ENCODE measurements at places on chromosomes 13 and 19.

DNA sequence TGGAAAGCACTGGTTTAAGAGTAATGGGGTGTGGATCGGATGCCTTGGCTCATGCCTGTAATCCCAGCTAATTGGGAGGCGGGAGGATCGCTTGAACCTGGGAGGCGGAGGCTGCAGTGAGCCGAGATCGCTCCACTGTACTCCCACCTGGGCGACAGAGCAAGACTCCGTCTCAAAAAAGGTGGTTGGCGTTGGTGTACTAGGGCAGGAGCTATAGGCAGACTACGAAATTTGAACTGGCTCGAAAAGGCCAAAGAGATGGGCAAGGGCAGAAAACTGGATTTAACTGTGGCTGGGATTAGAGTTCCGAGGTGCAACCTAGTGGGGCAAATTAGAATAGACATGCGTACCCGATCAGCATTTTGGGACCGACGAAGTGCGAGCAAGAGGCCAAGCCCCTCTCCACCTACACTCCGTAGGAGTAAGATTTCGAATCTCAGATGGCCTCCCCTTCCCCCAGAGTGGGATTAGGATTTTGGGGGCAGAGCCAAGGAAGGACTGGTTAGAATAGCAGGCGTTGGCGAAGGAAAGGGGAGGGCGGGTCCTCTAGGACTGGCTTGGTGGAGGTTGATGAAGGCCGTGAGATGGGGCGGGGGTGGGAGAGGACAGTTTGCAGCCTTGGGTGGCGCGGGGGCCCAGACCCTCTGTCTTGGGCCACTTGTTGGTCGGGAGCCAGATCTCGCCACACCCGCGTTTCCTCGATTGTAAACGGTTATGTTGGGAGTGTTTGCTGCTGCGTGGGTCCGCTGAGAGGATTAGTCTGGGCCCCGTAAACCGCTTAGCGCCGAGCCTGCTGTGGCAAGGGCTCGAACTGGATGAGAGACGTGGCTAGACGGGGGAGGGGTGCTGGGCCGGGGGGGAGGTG, 2.0 kb upstream of the INAFM1 start:
- no peak for DNase-seq

DNA sequence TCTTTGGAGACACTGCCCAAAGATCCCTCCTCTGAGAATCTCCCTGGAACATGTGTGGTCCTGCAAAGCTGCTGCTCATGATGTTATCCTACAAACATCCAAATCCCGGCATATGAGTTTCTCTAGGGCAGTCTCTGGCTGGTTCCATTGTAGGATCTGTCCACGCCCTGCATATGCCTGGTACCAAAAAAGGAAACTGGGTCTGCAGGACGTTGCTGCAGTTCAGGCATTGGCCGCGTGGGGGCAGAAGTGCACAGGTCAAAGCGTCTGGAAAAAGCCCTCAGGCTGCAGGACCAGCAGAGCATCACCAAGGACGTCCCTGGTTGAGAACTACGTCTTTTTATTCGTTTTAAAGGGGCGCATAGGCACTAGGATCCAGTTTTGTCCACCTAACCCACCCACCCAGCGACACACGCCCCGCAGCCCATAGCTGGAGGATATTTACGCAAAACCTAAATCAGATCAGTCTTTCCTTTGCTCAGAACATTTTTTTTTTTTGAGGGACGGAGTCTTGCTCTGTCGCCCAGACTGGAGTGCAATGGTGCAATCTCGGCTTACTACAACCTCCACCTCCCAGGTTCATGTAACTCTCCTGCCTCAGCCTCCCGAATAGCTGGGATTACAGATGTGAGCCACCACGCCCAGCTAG, 12.9 kb upstream of the ZNF564 start:
- peak; percentile 96 for DNase-seq

GRCh38 chr19:17340871-17341357, 3.6 kb downstream of the GTPBP3 start:
- DNase-seq = no peak

- DNase-seq = no peak
Observed at GRCh38 chr13:51910508-51910907, 48.7 kb downstream of the CCDC70 start.

DNA sequence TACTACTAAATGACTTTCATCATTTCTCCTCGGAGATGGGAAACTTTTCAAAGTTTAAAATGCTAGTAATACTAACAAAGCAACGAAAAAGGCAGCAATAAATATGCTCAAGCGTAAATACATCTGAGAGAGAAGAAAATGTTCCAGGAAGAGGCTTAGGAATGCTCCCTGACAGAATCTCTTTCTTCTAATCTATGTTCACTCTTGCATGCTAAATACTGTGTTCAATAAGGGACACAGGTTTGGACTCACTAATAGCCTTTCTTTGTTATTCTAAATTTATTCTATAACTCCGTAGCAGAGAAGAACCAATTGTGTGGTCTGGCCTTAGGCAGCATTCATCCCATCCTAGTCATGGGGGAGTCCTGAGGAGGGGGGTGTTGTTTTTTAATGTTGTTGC, 823.0 kb downstream of the PCDH9 start:
- DNase-seq = no peak

DNA sequence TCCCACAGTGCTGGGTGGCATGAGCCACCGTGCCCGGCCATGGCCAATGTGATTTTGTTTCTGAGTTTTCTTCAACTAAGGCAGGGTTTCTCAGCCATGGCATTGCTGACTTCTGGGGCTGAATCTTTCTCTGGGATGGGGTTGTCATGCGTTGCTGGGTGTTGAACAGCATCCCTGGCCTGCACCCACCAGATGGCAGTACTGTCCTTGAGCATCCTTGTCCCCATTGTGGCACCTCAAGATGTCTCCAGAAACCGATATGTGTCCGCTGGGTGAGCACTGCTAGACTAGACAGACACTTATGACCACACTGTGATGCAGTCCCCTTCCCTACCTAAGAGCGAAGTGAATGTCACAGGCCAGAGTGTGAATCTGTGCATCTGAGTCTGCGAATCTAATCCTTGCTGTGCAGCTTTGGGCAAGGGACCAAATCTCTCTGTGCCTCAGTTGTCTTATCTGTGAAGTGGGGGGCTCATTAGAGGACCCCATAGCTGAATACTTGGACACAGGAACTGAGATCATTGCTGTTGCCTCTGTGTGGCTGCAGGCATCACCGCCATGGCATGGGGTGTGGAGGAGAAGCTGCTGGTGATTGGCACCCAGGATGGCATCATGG, 50.3 kb upstream of the SIN3B start:
- DNase-seq = peak; percentile 16

DNA sequence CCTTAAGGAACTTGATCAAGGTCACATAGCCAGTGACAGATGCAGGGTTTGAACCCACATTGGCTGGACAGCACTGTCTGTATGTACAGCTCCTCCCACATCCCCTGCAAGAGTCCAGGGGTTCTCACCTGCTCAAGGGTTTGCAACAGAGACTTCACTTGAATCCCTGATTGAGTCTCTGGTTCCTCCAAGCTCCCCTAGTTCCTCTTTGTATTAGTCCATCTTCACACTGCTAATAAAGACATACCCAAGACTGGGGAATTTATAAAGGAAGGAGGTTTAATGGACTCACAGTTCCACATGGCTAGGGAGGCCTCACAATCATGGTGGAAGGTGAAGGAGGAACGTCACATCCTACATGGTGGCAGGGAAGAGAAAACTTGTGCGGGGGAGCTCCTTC, 72.8 kb upstream of the CLDN10 start:
- DNase-seq = no peak

GRCh38 chr13:62294244-62294643, 878.6 kb upstream of the PCDH20 start:
- peak; percentile 14 for DNase-seq

- no peak for DNase-seq
Observed at GRCh38 chr13:36822785-36823184, 3.8 kb downstream of the RFXAP start.

- DNase-seq = peak; percentile 0
Observed at GRCh38 chr13:60716313-60716712, 319.3 kb downstream of the TDRD3 start.

DNA sequence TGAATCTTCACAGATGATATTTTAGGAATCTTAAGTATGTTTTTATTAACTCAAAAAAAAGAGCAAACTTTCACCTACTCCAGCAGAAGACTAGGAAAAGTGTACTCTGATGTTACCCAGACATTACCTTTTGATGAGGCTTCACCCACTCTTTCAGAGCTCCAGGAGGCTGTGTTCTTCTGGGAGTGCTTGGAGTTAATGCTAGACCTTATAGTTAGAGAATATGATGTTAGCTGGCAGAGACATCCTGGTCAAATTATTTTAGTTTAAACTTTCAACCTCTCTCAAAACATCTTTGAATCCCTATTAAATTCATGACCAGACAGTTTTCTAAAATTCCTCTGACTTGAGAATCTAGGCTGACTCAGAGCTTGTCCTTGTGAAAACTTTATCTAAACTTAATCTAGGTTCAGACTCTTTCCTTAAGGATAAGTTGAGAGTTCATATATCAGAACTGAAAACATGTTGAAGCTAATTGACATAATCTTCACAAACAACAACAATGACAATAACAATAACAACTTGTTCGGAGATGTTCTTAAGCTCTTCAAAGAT, 82.8 kb downstream of the ITGBL1 start:
- peak; percentile 61 for DNase-seq

GRCh38 chr13:107907065-107907805, 308.1 kb downstream of the LIG4 start:
- no peak for DNase-seq

DNA sequence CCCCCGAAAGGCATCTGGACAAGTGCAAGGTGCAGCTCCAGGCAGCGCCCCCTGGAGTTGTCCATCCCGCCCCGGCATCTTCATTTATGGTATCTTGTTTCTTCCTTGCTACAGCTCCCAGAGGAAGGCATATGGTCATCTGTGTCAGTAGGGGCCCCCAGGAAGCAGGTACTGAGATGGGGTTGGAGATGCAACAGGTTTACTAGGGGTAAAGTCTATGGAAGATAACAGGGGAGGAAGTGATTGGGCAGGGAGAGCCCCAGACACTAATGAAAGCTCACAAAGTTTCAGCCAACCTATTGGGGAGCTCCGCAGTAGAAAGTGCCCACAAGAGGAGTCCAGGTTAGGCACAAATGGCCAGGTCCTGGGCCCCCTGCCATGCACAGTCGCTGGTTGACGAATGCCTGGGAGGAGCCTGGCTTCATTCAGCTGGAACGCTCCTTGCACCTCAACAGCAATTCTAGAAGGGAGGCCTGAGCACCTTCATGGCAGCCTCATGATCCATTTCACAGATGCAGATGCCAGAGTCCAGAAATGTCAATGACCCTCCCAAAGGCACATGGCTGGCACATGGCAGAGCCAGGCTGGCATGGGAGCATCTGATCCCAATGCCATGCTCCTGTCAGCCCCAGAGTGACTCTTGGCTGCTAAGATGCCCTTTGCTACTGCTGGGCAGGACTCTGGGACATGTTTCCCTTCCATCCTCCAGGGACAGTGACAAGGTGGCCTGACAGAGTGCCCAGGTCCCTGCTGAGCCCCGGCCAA, 23.8 kb upstream of the PEPD start:
- DNase-seq = no peak

DNA sequence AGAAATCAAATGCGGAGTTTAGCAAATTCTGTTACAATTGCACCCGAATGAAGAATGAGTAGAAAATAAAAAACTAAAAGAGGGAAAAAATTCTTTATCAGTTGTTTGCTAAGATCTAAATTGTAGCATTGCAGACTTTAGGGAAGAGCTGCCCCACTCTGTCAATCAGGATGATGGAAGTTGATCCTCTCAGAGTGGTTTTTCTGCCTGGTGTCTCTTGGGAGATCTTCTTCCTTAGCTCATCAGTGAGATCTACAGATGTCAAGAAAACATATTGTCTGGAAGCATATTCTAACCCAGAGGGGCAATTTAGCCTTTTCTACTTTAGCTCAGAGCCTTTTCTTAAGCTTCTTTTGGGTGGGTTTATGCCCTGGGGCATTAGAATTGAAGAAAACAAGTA, 223.2 kb upstream of the PCDH17 start:
- no peak for DNase-seq

DNA sequence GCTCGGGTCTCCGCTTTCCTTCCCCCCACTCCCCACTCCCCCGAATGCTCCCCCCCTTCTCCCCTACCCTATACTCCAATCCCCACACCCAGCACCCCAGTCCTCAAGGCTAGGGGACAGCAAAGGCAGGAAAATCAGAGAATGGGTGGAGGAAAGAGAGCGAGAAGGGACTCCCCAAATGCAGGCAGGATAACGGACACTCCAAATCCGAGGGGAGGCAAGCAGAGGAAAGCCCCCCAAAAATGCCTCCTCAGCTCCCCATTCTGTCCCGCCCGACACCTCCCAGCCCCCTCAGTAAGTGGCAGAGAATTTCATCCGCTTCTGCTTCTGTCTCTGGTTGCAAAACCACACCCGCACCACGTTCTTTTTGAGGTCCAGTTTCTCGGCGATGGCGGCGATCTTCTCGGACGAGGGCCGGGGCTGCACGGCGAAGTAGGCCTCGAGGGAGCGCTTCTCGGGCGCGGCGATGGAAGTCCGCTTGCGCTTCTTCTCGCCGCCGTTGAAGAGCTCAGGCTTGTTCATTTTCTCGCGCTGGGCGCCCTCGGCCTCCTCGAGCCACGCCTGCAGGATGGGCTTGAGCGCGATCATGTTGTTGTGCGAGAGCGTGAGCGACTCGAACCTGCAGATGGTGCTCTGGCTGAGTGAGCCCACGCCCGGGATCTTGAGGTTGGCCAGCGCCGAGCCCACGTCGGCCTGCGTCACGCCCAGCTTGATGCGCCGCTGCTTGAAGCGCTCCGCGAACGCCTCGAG, 2.1 kb downstream of the POU4F1 start:
- no peak for DNase-seq

DNA sequence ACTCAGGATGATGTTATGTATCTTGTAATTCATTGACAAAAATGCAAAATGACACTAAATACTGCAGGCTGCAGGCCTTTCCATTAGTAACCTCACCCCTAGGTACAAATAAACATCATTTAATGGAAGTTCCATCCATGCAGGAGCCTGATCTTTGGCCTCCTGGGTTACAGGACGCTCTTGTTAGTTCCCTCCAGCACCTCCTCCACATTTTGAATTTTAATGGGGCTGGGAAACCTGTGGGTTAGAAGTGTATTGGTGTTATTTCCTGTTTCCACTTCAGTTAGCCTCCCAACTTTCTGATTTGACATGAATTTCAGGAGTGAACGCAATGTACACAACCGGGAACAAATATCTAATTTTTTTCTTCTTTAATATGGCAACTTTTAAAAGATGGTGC, 237.1 kb upstream of the ARGLU1 start:
- no peak for DNase-seq

- DNase-seq = no peak
Observed at GRCh38 chr19:4068047-4068966, 1.6 kb upstream of the ZBTB7A start.

DNA sequence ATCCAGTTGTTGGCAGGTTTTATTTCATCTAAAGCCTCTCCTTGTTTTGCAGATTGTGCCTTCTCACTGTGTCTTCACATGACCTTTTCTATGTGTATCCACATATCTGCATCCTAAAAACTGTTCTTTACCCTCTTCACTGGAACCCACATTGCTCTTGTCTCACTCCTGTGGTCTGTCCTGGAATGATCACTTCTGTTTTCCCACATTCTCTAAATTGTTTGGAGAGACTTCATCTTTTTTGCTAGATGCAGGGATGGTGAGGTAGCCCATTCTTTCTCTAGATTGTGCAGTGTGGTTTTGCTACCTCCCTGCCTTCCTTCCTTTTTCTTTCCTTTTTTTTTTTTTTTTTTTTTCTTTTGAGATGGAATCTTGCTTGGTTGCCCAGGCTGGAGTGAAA, 608.6 kb upstream of the MIR17HG start:
- no peak for DNase-seq
